ENCODE measurements at places on chromosomes 1 and 21.

DNA sequence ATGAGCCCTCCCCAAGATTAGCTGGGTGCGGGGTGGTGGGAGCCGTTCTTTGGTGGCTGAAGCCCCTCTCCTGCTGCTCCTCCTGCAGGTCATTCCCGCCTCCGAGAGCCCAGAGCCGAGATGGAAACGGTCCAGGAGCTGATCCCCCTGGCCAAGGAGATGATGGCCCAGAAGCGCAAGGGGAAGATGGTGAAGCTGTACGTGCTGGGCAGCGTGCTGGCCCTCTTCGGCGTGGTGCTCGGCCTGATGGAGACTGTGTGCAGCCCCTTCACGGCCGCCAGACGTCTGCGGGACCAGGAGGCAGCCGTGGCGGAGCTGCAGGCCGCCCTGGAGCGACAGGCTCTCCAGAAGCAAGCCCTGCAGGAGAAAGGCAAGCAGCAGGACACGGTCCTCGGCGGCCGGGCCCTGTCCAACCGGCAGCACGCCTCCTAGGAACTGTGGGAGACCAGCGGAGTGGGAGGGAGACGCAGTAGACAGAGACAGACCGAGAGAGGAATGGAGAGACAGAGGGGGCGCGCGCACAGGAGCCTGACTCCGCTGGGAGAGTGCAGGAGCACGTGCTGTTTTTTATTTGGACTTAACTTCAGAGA lies 448 bp downstream of the G0S2 start:
- no peak for DNase-seq

DNA sequence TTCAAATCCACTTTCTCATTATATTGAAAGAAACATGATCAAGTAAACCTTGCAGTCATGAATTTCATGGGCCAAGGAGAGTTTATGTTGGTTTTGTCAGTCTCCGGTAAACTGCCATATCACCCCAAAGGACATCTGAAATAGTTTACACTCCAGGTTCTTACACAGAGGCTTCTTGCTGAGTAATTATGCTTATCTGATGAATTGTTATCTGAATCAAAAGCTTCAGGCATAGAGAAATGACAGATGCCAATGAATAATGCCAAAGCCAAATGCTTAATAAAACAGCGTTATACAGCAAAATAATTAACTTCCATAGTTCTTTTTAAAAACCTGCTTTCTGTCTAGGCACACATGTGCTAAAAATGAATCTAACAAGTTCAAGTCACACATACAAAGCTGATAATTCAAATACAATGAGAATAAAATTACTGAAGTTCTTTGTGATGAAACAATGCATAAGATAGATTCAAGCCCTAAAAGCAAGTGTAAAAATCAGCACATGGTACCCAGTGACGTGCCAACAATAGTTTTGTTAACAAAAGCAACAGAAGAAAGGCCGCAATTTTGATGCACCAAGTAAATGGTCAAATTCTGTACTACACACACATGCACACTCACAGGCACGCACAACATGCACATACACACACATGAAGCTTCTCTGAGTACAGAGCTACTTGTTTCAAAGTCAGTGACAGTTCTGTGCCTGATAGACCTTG lies 109.2 kb downstream of the SLC44A5 start:
- DNase-seq = no peak

DNA sequence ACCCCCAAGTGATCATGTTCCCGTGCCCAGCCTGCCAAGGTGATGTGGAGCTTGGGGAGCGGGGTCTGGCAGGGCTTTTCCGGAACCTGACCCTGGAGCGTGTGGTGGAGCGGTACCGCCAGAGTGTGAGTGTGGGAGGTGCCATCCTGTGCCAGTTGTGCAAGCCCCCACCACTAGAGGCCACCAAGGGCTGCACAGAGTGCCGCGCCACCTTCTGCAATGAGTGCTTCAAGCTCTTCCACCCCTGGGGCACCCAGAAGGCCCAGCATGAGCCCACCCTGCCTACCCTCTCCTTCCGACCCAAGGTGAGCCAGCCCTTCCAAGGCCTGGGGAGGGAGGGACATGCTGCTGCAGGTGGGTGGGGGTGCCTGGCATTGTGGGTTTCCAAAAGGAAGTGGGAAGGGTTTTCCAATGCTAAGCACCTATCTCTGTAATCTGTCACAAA lies 2.3 kb downstream of the TRIM46 start:
- DNase-seq = no peak

- no peak for DNase-seq
Measured at GRCh38 chr1:186849271-186849671, 20.5 kb downstream of the PLA2G4A start.

GRCh38 chr21:31124010-31124409 lies 85.7 kb upstream of the KRTAP19-8 start:
- DNase-seq = no peak

- no peak for DNase-seq
Measured at GRCh38 chr1:41914516-41914915, 4.2 kb downstream of the HIVEP3 start.

GRCh38 chr21:31136891-31137290 lies 98.6 kb upstream of the KRTAP19-8 start:
- DNase-seq = no peak

- DNase-seq = no peak
Measured at GRCh38 chr21:42343556-42343955, 7.2 kb downstream of the TFF2 start.

- DNase-seq = no peak
Measured at GRCh38 chr1:220544901-220545303, 17.0 kb downstream of the MARK1 start.

GRCh38 chr21:43937051-43937832 lies 72.2 kb downstream of the AGPAT3 start:
- no peak for DNase-seq
